Epithelial cell of proximal tubule (primary cell): ENCODE measurements at places on chromosomes 1 and 21.

DNA sequence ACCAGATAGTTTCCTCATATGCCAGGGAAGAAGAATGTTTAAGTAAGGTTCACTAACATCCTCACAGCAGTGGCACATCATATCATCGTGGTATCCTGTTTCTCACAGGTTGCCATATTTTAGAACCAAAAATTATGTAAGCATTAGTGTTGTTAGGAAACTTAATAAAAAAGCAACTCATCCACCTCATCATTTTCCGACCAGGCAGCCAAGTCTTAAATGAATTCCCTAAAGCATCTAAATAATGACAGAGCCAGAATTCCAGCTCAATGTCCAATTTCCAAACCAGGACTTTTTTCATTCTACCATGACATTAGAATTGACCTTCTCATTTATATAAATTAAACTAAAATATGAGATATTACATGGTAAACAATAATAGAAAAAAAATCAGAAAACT lies 272.7 kb downstream of the NTNG1 start:
- DNase-seq: no peak

DNA sequence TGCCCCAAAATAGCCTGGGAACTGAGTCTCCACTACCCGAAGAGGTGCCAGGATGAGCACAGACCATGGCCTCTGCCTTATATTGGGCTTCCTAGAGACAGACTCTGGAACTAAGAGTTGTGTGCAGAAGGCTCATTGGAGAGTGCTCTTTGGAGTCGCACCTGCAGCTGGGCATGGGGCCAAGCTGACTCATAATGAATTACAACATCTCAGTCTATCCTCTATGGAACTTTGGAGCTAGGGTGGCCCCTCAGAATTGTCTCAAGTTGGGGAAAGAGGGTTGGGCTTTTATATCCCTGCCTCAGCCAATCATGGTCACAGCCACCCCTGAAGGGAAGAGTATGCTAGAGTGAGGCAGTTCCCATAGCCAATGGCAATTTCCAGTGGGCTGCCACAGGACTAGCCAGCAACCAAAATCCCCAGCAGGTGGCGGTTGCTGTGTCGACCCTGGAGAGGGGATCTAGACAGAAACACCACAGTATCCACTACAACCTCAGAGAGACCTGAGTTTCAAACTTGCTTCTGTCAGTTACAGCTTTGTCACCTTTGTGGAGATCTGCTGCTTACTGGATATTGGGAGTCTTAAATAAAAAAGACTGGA lies 93.8 kb downstream of the DMRTA2 start:
- no peak for DNase-seq

GRCh38 chr1:218718206-218718605 lies 373.1 kb downstream of the TGFB2 start:
- DNase-seq: no peak

- no peak for DNase-seq
Observed at GRCh38 chr1:23522244-23522982, 8.6 kb downstream of the E2F2 start.

GRCh38 chr1:56153276-56153675 lies 426.1 kb downstream of the PLPP3 start:
- DNase-seq: no peak

GRCh38 chr1:64082459-64082858 lies 121.0 kb upstream of the UBE2U start:
- no peak for DNase-seq

DNA sequence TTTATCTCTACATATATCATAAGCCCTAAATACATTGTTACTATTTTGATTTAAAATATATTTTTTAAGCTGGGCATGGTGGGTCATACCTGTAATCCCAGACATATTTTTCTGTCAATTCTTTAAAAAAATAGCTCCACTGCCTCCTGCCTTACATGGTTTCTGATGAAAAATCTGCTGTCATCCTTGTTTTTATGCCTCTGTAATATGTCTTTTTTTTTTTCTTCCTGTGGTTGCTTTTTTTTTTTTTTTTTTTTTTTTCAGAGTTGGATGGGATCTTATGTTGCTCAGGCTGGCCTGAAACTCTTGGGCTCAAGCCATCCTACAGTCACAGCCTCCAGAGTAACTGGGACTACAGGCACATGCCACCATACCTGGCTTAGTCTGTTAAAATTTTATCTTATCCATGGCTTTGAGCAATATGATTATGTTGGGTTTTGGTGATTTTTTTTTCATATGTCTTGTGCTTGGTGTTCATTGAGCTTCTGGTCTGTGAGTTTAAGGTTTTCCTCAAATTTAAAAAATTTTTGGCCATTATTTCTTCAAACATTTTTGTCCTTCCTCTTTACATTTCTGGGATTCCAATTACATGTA lies 12.4 kb upstream of the EDARADD start:
- DNase-seq: no peak

DNA sequence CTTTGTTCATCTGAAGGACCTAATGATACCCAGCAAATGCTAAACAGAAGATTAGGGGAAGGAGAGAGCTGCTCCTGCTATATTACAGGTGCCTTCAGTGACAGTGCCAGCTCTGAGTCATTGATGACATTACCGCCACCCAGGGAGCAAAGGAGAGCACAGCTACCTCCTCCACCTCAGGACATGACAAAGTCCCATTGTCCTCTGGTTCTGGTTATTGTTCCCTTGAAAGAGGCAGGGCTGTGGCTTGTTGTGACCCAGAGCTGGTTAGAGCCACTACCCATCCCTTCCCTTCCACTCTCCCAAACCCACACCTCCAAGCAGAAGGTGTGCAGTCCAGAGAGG lies 363.5 kb upstream of the DUSP10 start:
- no peak for DNase-seq

GRCh38 chr1:231550448-231550781 lies 21.9 kb downstream of the TSNAX start:
- no peak for DNase-seq

GRCh38 chr1:185996211-185996610 lies 262.0 kb downstream of the HMCN1 start:
- DNase-seq: no peak

GRCh38 chr1:64944913-64945312 lies 21.4 kb downstream of the JAK1 start:
- no peak for DNase-seq

- DNase-seq: no peak
Observed at GRCh38 chr21:46152927-46153246, 2.5 kb downstream of the FTCD start.

DNA sequence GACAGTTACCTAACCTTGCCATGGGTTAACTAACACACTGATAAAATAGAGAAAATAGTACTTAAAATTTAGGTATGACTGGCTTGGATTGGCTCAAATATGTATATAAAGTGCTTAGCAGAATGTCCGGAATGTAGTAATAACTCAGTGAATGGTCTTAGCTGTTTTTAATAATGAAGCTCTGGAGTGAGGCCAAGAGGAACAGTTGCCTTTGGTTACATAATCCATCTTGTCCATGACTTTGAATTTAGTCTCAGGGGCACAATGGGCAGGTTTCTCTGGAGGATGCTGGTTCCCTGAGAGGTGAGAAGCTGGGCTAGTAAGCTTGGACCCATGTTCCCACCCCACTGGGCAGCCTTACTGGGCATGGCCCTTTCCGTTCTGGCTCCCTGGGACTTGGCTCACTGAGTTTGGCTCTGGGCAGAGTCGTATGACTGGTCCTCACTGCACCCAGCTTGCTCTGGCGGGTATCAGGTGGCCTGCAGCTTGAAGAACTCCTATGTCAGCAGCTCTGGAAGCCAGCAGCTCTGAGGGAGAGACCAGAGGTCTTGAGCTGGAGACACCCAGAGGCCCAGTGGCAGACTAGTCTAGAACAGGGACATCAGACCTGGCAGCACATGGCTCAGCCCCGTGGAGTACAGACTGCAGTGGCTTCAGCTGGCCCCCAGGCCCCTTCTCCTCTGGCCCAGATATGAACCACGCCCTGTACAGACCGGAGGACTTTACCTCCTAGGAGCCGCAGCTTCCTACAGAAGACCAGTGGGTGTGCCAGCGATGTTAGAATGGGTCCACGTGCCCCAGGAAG lies 40.4 kb downstream of the TENT5C start:
- no peak for DNase-seq

GRCh38 chr1:226308723-226309397 lies at the start of gene LIN9:
Gene LIN9 (minus strand): TSS chr1:226309164. CDS start chr1:226309139, 25 bp downstream.
- DNase-seq: peak; percentile 18

- no peak for DNase-seq
Observed at GRCh38 chr1:162993846-162994245, 75.3 kb upstream of the RGS4 start.

DNA sequence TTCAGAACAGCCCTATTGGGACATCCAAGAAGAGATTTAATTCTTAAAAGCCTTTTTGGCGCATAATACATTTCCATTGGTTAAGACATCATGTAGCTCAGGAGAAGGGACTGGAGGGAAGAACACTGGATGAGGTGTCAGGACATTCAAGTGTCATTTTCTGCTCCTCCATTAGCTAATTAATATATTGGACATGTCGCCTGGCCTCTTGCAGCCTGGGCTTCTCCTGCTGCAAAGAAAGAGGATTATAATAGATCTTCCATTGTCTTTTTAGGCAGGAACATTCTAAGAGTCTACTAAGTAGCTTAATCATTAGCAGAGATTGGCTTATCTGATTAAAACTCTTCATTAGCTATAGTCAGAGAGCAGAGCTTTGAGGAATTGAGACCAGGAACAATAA lies 151.7 kb upstream of the COA6 start:
- no peak for DNase-seq

DNA sequence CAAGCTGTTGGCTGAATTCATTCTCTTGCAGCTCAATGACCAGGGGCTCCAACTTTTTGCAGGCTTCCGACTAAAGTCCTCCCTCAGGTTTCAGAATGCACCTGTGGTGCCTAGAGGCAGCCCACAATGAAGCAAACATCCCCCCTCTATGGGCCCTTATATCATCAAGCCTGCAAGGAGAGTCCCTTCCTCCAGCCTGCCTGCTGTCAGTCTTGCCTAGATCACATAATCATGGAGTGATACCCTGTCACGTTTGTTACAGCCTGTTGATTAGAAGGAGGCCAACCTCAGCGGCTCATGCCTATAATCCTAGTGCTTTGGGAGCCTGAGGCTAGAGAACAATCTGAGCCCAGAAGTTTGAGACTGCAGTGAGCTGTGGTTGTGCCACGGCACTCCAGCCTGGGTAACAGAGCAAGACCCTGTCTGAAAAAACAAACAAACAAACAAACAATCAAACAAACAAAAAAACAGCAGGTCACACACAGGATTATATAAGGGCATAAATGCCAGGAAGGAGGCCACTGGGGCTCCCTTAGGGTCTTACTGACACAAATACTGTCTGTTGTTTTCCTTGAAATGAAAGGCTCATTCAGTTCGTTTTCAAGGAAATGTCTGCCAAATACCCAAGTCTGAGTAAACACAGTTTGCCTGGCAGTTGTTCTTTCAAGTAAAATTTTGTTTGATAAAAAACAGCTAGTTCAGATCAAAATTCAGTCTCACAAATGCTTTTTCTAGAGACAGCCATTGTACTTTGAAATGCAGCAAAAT lies 4.7 kb upstream of the SPRR3 start:
- no peak for DNase-seq

- no peak for DNase-seq
Observed at GRCh38 chr1:45172005-45172404, 34.4 kb downstream of the ZSWIM5 start.

DNA sequence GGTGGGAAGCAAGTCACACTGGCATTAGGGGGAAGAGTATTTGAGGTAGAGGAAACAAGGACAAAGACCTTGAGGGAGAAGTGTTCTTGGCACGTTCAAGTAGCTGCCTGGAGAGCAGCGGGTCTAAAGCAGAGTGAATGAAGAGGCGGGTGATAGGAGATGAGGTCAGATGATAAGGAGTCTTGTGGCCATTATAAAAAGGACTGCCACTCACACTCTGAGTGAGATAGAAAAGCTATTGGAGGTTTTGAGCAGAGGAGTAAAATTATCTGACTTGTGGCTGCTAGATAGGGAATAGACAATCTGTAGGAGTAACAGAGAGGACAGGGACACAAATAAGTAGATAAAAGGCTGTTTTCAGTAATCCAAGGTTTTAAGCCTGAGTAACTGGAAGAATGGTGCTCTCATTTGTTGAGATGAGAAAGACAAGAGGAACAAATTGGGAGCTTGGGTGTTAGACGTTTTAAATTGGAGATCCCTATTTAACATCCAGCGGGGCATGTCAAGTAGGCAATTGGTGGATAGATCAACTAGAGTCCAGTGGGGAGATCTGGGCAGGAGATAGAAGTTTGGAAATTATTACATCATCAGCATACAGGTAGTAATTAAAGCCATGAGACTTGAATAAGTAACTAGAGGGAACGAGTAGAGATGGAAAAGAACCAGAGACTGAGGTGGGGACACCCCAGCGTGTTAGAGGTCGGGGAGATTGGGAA lies 43.7 kb downstream of the HENMT1 start:
- DNase-seq: no peak

DNA sequence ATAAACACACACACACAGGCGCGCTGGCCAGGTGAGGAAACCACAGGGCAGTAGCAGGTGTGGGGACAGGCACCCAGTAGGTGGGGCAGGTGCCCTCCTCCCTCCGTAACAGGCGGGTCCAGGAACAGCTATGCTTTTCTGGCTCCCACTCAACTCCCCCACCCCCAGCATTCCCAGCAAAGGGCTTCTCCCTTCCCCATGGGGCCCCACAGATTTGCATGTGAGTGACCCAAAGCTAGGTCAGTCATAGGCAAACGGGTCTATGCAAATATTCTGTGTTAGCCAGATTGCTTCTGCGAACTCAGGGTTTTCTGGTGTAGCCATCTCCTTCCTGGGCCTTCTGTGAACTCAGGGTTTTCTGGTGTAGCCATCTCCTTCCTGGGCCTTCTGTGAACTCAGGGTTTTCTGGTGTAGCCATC lies 114.2 kb downstream of the SIK1 start:
- no peak for DNase-seq

DNA sequence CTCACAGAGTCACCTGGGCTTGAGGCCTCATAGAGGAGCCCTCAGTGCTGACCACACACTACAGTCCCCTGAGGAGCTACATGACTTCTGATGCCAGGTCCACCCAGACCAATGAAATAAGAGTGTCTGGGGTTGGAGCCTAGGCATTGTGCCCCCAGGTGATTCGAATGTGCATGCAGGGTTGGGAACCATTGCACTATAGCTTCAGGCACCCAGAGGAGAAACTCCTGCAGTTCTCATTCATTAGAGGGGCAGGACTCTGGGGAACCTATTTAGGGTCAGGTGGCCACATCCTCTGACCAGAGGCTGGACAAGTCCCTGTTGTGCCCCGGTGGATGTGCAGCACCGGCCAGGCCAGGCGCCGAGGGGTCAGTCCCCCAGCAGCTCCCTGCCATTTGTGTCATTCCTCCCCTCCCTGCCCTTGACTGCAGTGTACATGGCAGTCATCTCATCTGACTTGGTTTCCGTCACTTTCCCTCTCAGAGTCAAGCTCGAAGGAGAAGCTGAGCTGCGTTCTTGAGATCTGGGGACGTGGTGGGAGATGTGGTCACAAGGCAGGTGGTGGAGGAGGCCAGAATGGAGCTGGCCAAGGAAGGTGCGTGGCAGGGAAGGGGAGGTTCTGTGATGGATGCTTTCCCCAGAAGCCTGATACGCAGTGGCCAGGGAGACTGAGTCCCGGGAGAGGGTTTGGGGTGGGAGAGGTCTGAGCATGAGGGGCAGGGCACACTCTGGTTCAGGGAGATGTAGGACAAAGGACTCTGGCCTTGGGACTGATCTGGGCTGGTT lies 6.4 kb downstream of the CLDN19 start:
- DNase-seq: no peak
